ENCODE measurements at places on chromosomes 3 and 15.

DNA sequence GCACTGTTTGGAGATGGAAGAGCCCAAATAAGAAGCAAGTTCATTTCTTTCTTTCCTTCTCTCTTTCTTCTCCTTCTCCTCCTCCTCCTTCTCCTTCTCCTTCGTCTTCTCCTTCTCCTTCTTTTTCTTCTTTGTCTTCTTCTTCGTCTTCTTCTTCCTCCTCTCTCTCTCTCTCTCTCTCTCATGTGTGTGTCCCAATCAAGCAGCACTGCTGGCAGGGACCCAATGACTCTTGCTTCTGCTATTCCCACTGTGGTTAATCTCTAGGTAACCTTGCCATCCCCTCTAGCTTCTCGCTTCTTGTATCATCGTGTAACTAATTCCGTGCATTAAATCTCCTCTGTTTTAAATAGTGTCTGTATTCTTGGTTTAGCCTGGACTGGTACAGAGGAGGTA, 26.1 kb upstream of the ZNF280D start:
- no peak for DNase-seq

GRCh38 chr15:46280762-46281542, 646.1 kb downstream of the SQOR start:
- DNase-seq, result no peak

- DNase-seq, result no peak
Observed at GRCh38 chr3:175288621-175289020, 429.5 kb downstream of the NAALADL2 start.

GRCh38 chr15:58755956-58756355, 6.4 kb upstream of the ADAM10 start:
- DNase-seq, result no peak

DNA sequence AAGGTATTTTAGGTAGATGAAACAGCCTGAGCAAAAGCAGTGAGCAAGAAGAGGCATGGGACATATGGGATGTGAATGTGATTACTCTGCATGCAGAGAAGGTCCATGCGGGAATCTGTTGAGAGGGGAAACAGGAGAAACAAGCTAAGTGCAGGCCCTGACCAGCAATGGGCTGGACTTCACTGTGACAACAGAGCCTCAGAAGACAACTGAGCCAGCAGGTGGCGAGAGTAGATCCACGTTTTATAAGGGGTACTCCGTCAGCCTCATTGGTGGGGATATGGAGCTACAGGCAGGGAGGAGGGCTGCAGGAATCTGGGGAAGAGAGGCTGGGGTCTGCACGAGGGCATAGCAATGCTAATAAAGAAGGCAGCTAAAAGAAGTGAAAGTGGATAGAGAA, 405.9 kb upstream of the LMCD1 start:
- DNase-seq, result no peak

DNA sequence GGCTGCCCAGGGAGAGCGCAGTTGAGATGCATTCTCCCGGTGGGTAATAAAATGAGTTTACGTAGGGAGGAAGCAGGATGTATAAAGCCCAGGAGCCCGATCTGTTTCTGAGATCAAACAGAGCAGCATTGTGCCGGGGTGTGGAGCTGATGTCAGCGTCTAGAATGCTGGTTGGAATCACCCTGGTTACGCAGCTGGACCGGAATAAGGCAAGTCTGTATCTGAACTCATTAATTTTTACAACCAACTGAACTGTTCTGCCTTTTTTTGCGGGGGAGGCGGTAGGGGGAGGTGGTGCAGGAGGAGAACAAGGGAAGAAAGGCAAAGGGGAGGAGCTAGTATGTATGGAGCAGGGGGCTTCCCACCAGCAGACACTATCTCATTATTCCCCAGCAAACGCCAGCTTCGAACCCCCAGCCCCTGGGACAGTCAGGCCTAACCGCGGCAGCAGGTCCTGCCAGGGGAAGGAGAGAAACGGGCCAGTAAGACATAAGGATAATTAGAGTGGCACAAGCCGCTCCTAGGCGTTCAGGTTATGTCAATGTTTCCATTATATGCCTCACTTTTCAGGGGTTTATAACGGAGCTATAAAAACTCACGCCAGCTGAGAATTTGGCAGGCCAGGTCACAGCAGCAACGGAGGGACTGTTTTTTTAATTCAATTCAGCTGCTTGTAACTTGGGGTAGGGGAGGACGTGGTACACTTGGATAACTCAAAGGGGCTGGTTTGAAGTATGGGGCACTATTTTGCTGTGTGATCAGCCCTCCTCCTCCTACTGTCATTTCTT, 175.3 kb upstream of the HES1 start:
- no peak for DNase-seq

DNA sequence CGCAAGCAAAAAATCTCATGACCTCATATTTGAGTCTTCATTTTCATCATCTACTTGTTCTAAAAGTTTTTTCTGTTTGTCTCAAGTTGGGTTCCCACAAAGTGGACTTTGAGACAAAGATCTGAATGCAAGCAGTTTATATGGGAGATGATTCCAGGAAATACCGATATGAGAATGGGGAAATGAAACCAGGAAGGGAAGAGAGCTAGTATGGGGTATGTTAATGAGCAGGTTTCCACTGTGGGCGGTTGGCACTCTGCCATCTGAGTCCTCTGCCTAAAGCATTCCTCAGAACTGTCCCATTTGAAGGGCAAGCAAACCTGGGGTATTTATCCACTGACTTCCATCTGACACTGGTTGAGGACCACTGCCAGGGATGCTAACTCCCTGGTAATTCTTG, 8.8 kb downstream of the ADPRH start:
- no peak for DNase-seq

DNA sequence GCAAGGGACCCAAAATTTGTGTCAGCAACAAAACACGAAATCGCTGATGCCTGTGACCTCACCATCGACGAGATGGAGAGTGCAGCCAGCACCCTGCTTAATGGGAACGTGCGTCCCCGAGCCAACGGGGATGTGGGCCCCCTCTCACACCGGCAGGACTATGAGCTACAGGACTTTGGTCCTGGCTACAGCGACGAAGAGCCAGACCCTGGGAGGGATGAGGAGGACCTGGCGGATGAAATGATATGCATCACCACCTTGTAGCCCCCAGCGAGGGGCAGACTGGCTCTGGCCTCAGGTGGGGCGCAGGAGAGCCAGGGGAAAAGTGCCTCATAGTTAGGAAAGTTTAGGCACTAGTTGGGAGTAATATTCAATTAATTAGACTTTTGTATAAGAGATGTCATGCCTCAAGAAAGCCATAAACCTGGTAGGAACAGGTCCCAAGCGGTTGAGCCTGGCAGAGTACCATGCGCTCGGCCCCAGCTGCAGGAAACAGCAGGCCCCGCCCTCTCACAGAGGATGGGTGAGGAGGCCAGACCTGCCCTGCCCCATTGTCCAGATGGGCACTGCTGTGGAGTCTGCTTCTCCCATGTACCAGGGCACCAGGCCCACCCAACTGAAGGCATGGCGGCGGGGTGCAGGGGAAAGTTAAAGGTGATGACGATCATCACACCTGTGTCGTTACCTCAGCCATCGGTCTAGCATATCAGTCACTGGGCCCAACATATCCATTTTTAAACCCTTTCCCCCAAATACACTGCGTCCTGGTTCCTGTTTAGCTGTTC, 34.9 kb downstream of the CHDH start:
- no peak for DNase-seq

DNA sequence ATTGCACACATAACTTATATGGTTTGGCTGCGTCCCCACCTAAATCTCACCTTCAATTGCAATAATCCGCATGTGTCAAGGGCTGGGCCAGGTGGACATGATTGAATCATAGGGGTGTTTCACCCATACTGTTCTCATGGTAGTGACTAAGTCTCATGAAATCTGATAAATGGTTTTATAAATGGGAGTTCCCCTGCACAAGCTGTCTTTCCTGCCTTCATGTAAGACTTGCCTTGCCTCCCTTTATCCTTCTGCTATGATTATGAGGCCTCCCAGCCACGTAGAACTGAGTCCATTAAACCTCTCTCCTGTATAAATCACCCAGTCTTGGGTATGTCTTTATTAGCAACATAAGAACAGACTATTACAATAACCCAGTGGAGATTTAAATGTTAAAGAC, 653.9 kb downstream of the ROBO1 start:
- DNase-seq, result no peak

DNA sequence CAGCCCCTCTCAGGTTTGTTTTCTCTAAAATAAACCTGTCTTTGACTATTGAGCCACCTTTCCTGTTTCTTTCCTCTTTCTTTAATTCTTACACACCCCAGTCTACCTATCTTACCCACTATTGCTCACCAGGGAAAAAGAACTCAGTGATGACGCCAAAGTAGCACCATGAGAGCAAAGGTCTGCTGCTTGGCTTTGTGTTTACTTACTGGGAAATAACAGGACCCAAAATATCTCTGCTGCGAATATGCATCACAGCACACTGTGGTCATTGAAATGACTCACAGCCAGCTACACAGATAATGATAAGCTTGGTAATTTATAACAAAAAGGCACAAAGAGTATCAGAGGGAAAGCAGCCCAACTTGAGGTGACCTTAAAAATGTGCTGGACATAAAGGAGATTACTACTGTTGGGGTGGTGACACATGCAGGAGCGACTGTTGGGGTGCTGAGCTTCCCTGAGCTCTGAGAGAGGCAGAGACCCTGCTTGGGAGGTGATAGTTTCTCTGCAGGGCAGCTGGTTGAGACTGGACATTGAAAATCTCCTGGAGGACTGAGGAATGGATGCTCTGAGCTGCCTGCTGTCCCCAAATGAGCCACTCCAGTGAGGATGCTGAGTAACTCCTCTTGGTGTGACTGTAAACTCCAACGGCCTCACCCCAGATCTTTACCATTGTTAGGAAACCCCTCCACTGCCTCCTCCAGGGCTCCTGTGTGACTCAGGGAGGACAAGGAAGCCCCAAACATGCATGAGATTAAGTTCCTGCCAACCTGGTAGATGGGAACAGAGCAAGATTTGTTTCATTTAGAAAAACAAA, 14.5 kb downstream of the EFCAB12 start:
- no peak for DNase-seq

GRCh38 chr15:95973566-95974256, 356.8 kb upstream of the NR2F2 start:
- no peak for DNase-seq

DNA sequence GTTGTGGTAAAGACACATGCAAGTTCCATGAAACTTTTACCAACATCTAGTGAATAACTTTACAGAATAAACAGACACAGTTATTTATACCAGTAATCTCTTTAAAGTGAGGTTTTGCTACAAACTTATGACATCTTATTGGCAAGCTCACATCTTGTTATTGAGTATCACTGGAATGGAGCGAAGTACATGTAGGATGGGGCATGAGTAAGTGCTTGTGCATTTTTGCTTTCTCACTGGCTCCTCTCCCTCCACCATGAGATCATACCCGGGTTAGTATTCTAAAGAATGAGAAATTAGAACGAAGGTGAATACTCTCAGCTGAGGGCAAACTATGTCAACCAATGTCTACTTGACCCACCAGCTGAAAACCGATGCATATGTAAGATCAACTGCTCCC, 193.3 kb upstream of the ZNF717 start:
- no peak for DNase-seq

DNA sequence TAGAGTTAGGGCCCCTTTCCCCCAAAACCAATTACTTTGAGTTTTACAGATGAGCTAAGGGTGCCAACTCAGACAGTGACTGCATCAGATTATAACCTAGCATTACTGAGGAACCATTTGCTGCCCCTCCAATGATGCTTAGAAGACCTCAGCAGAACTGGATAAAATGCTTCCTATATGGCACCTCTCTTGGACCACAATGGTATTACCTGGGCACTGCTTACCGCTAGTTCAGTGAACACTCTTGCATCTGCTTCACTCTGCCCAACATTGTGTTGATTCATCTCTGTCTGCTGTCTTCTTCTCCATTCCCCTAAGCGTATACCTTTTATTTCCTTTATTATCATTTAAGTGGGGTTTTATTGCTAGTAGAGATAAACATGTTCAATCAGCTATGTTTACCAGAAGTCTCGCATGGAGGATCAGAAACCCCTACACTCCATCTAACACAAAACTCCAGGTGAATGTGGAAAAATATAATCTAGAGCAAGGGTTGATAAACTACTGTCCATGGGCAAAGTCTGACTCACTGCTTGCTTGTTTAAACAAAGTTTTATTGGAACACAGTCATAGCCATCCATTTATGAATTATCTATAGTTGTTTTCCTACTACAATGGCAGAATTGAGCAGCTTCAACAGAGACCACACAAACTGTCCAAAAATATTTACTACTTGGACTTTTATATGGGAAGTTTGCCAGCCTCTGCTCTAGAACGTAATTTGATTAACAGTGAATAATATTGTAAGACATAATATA, 100.2 kb upstream of the PTX3 start:
- DNase-seq, result no peak

- no peak for DNase-seq
Observed at GRCh38 chr15:68447209-68447608, 15.2 kb upstream of the ITGA11 start.

DNA sequence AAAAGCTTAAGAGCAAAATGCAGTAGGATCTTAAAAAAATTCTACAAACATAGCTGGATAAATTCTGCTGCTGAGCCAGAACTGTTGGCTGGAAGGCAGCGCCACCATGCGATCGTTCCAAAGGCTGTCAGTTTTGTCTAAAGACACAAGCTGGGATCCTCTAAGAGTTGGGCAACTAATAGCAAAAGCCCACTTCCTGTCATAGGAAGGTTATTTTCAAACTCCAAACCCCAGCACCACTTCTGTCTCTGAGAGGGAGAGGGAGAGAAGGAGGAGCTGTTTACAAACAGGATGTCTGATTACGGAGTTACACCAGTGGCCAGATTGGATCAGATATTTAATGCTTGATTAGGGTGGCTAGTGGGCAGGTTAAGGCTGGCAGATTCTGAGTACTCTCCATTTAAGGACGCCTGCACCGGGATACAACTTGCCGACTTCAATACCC, 44.0 kb downstream of the EIF4E3 start:
- DNase-seq, result no peak

DNA sequence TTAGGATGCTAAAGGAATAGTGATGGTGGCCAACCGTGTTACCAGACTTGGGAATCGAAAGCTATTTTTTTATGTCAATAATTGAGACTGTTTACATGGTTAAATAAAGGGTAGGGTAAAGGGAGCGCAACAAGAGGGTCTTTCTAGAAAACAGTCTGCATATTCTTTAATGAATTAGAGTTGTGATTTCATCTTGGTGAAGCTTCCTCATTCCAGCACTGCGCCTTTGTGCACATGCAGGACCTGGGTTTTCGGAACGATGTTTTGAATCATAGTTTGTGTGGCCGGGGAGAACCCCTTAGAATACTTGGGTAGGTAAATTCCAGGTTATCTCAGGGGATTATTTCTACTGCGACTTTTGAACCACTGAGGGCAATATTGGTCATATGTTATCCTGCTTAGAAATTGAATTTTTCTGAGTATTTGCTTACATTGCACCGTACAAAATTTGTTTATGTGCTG, 1.3 kb downstream of the PIK3CA start:
- no peak for DNase-seq

Measured in LNCaP clone FGC (cell line).